ENCODE measurements at places on chromosomes 3 and 15. TPM values are rescaled to one million over a fixed set of nuclear protein-coding genes. Genes with fewer than 3 reads are reported as not detected.

FANCD2OS gene
- total RNA-seq: not detected

- no peak for DNase-seq
These were observed 37.4 kb downstream of the POLQ start for GRCh38 chr3:121508389-121508788.

- no peak for DNase-seq
These were observed 21.0 kb downstream of the STXBP5L start for GRCh38 chr3:120928991-120929390.

DET1 gene
- 2.4 TPM for total RNA-seq

MIX23 gene
- 25.3 TPM for total RNA-seq

GRCh38 chr3:69182588-69183316 lies 60.4 kb upstream of the LMOD3 start:
- peak; percentile 29 for DNase-seq

DNA sequence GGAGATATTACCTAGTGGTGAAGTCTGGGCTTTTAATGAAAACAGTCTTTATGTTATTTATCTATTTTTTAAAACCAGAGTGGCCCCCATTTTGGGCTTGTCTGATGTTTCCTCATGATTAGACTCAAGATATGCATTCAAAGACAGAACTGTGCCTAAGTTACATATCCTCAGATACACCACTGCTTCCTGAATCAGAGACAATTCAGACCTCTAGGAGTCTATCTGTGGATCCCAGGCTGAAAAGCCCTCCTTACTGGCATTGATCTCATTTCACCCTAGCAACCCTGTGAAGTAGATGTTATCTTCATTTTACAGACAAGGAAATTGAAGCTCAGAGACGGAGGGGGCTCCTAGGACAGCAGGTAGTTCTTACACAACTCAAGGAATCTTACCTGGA lies 16.8 kb upstream of the TGM5 start:
- no peak for DNase-seq

- no peak for DNase-seq
These were observed 39.2 kb downstream of the CMTM7 start for GRCh38 chr3:32430900-32431299.

GRCh38 chr15:40314723-40315276 lies 7.1 kb upstream of the PLCB2 start:
- DNase-seq: peak; percentile 65

DNA sequence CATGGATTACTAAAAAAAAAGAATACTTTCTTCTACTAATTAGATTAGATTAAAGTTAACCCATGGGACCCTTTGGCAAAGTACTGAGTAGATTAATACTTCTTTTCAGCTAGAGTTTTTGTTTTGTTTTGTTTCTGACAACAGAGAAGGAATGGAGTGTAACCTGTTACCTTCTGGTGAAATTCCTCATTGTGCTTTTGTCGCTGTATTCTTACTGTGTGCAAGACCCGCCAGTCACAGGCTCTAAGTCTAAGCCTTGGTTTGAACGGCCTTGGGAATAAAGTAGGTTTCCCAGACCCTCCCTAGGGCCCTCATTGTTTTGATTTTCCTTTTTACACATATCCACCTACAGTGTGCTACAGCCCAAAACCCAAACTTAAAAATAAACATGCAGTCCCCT lies 171.1 kb upstream of the IL12A start:
- no peak for DNase-seq

GRCh38 chr3:192913540-192913939 lies 4.1 kb downstream of the MB21D2 start:
- no peak for DNase-seq

DNA sequence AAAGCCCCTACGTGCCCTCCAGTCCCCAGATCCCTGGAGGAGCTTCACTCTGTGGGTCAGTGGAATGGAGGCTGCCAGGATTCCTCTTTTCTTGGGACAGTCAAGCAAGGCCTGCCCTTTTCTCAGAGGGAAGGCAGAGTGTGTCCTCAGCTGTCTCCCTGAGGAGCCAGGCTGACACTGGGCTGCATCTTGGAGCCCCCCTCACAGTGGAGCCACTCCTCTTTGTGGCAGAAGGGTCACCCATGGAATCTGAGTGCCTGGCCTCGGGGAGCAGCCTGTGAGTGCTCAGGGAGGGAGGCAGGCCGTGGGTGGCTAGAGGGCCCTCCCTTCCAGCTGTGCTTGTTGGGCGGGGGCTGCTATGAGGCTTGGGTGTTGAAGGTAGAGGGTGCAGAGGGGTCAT lies 41.2 kb downstream of the BOC start:
- no peak for DNase-seq

CADPS gene
- 1.3 TPM for total RNA-seq

EXD1 gene
- under 0.01 TPM for total RNA-seq

WNT5A gene
- 3.9 TPM for total RNA-seq

DNA sequence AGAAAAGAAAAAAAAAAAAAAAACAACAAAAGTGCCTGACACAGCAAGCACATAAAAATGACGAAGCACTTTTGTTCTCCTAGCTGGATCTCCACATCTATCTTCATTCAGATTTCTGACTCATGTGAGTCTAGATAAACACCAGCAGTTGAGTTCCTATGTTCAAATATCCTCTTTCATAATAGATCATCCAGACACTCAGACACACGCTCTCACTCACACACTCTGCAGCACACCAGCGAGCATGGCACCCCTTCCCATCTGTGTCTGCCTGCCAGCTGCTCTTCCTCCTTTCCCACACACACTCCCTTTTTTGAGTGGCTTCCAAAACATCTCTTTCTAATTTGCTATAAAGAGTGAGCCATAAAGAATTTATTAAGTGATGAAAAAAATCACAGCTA lies 19.8 kb upstream of the CELF6 start:
- peak; percentile 82 for DNase-seq

DNA sequence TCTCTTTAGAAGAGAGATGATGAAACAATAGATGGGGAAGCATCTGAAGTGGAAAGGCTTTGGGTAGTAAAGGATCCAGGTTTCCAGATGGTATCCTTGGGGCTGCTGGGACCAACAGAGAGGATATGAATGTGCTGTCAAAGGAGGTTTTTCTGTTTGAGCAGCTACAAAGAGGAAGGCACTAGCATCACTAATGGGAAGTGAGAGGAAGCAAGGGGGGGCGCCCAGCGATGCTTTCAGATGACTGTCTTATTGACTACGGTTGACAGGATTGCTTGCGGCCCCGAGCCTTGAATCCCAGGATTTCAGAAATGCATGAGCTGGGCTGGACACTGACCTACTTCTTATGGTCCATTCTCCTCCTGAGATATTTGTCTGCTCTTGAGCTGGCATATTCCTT lies 103.8 kb upstream of the GALNT15 start:
- no peak for DNase-seq

- peak; percentile 71 for DNase-seq
These were observed 7.9 kb upstream of the BCL2A1 start for GRCh38 chr15:79978655-79979514.

TEX264 gene
- 36.1 TPM for total RNA-seq

- DNase-seq: no peak
These were observed 6.4 kb downstream of the MYL3 start for GRCh38 chr3:46856576-46857471.

TNFSF10 gene
- total RNA-seq: 24.6 TPM

GRCh38 chr3:168803536-168803935 lies 707.8 kb upstream of the GOLIM4 start:
- DNase-seq: peak; percentile 76

FBXW12 gene
- not detected for total RNA-seq

DNA sequence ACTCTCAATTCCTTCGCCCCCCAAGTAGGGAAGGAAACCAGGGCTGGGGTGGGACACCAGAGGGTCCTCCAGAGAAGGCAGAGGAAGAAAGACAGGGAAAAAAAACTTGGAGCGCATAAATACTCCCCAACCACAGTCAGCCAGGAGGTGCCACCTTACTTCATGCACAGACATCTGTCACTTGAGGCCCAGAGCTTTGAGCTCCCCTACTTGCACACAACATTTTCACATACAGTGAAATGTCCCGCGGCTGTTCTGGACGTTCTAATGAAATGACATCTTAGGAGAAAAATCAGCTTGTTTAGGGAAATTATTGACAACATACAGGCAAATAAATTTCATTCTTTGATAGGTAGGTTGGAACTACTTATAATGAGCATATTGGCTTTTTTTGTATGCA lies 113.0 kb downstream of the LIPC start:
- no peak for DNase-seq

DNA sequence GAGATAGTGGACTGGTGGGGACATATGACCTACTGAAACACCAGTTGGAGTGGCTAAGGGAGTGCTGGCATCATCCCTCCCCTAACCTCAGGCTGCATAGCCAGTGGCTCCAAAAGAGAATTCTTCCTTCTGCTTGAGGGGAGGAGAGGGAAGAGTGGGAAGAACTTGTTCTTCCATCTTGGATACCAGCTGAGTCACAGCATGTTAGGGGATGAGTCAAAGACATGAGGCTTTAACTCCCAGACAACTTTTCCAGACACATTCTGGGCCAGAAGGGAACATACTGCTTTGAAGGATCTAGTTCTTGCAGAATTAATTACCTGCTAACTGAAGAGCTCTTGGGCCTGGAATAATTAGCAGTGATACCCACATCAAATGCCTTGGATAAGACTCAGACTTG lies 36.8 kb upstream of the PEX5L start:
- peak; percentile 76 for DNase-seq

GRK7 gene
- total RNA-seq: not detected

Data from bronchial epithelial cell (primary cell).